ENCODE measurements at places on chromosomes 12 and 14.

GRCh38 chr14:33516898-33517436 lies 433.9 kb downstream of the EGLN3 start:
- no peaks in the 10 kb centered on the region for H3K4me1 ChIP-seq
- no peak for DNase-seq
- H3K27ac ChIP-seq = no peak overlapping the region
- H3K4me3 ChIP-seq = no peak overlapping the region

DNA sequence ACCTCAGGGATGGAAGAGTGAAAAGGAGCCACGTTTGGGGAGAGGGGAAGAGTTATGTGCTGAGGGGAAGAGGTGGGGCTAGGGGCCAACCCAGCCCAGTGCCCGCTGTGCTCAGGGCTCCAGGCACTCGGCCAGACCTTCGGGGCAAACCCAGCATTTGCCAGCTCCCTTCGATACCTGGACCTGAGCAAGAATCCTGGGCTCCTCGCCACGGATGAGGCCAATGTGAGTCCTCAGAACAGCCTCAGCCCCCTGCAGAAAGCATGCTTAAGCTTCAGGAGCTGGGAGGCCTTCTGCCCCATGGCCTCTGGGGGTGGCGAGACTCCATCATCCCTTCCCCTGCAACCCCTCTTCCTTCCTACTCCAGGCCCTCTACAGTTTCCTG lies 5.0 kb downstream of the CARMIL3 start:
- no peak for DNase-seq
- no peaks in the 10 kb centered on the region for H3K4me1 ChIP-seq
- H3K27ac ChIP-seq = no peak overlapping the region
- no peaks in the 10 kb centered on the region for H3K27me3 ChIP-seq
- H3K4me3 ChIP-seq = no peak overlapping the region

DNA sequence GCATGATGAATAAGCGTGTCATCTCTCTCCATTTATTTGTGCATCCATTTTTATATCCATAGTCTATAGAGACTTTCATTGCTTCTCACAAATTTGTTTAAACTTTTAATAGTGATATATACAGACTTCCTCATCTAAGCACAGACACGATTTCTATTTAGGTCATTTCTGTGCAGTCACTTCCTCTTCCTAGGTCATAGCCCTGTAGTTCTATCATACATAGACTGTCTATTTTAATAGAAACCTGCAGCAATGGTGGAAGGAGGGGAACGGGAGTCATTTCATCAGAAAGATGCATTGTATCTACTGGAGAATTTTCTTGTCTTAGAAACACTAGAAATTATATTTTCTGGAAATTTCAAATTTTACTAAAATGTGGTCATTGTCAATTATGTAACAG lies 133.4 kb upstream of the FGD4 start:
- no peak overlapping the region for H3K27ac ChIP-seq
- no peaks in the 10 kb centered on the region for H3K27me3 ChIP-seq
- DNase-seq = no peak
- no peaks in the 10 kb centered on the region for H3K4me1 ChIP-seq
- H3K36me3 ChIP-seq = no peaks in the 10 kb centered on the region
- no peak overlapping the region for H3K4me3 ChIP-seq

- H3K27ac ChIP-seq = no peak overlapping the region
- H3K4me1 ChIP-seq = no peaks in the 10 kb centered on the region
- no peak for DNase-seq
- H3K27me3 ChIP-seq = no peaks in the 10 kb centered on the region
Observed at GRCh38 chr12:3389986-3390385, 101.0 kb upstream of the PRMT8 start.

- H3K27me3 ChIP-seq = no peaks in the 10 kb centered on the region
- no peak for DNase-seq
- H3K4me1 ChIP-seq = peaks cover 13% of the 10 kb centered on the region
- H3K4me3 ChIP-seq = no peak overlapping the region
- peak overlapping the region; percentile 62 for H3K27ac ChIP-seq
Observed at GRCh38 chr14:74942181-74942580, 13.2 kb downstream of the PGF start.

DNA sequence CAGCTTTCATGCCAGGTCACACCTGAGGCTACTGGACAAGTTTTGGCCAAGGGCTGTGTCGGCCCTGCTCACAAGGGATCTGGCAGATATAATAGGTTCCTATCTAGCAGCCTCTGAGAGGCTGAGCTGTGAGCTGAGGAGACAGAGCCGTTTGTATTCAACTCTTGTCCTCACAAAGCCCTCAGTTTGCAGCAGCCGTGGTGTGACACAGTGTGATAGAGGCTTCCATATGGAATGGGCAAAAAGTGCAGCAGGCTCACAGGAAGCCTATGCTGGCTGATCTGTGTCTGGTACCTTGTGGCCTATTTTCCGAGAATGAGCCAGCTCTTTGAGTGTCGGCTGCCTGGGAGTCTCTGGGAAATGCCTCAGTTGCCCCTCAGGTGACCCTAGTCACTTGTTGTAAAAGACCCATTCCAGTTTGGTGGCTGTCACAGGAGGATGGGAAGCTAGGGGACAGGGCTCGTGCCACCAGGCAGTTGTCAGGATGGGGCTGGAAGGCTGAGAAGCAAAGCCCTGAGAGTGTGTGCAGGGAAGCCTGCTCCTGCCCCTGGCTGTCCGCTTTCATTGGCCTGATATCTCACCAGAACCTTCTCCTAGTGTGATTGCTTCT lies 16.1 kb downstream of the VRTN start:
- no peaks in the 10 kb centered on the region for H3K4me1 ChIP-seq
- H3K27me3 ChIP-seq = no peaks in the 10 kb centered on the region
- DNase-seq = no peak
- no peak overlapping the region for H3K27ac ChIP-seq
- H3K4me3 ChIP-seq = no peak overlapping the region

GRCh38 chr12:8996682-8997405 lies 7.5 kb downstream of the KLRG1 start:
- no peaks in the 10 kb centered on the region for H3K36me3 ChIP-seq
- H3K27ac ChIP-seq = no peak overlapping the region
- no peaks in the 10 kb centered on the region for H3K4me1 ChIP-seq

- H3K4me1 ChIP-seq = peaks cover 16% of the 10 kb centered on the region
- H3K36me3 ChIP-seq = peaks cover 4% of the 10 kb centered on the region
- no peak overlapping the region for H3K27ac ChIP-seq
- DNase-seq = no peak
Observed at GRCh38 chr14:89267163-89267562, 149.9 kb downstream of the FOXN3 start.

DNA sequence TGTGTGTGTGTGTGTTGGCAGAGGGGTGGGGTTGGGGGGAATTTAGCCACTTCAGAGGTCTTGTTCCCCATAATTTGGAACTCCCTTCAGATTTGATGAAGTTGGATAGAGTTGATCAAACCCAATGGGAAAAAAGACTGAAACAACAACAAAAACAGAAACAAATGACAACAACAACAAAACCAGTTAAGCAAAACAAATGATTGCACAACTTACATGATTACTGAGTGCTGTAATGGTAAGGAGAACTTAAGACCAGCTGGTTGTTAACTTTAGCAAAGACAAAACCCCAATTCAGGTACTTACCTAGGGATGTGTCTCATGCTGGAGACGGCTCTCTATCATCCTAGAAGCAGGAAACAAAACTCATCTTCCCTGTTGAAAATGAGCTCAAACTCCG lies 107.8 kb upstream of the DDHD1 start:
- H3K27ac ChIP-seq = no peak overlapping the region
- no peaks in the 10 kb centered on the region for H3K4me1 ChIP-seq
- no peaks in the 10 kb centered on the region for H3K36me3 ChIP-seq
- DNase-seq = no peak
- no peak overlapping the region for H3K4me3 ChIP-seq

- peak overlapping the region; percentile 30 for H3K4me3 ChIP-seq
- no peak overlapping the region for H3K27ac ChIP-seq
- no peaks in the 10 kb centered on the region for H3K27me3 ChIP-seq
- no peak for DNase-seq
Observed at GRCh38 chr14:21526672-21527317, 649 bp upstream of the SALL2 start.

- no peak overlapping the region for H3K4me3 ChIP-seq
- no peaks in the 10 kb centered on the region for H3K4me1 ChIP-seq
- H3K36me3 ChIP-seq = no peaks in the 10 kb centered on the region
- no peaks in the 10 kb centered on the region for H3K27me3 ChIP-seq
- DNase-seq = no peak
Observed at GRCh38 chr14:34851395-34851794, 23.8 kb downstream of the BAZ1A start.

DNA sequence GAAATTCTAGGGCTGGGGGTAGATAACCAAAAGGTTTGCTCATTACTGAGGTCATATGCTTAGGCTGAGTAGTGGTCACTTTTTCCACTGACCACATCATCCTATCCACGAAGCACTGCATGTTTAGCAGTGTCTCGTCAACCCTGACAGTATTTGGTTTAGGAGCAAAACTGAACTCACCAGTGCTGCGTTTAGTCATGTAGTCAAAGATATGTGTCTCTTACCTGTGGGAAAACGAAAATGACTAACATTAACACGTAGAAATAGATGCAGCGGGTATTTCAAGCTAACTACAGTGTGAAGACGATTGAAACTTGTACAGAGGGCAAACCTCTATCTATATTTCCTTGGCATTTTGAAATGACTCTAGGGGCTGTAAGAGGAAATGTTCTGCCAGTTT lies 34.6 kb downstream of the MTHFD1 start:
- no peaks in the 10 kb centered on the region for H3K27me3 ChIP-seq
- H3K27ac ChIP-seq = no peak overlapping the region
- H3K4me1 ChIP-seq = no peaks in the 10 kb centered on the region
- H3K36me3 ChIP-seq = peaks cover 23% of the 10 kb centered on the region
- no peak overlapping the region for H3K4me3 ChIP-seq

- H3K36me3 ChIP-seq = no peaks in the 10 kb centered on the region
- H3K4me3 ChIP-seq = no peak overlapping the region
- no peak for DNase-seq
- no peaks in the 10 kb centered on the region for H3K4me1 ChIP-seq
- no peak overlapping the region for H3K27ac ChIP-seq
- H3K27me3 ChIP-seq = no peaks in the 10 kb centered on the region
Observed at GRCh38 chr12:52355176-52355575, 12.1 kb downstream of the KRT85 start.

DNA sequence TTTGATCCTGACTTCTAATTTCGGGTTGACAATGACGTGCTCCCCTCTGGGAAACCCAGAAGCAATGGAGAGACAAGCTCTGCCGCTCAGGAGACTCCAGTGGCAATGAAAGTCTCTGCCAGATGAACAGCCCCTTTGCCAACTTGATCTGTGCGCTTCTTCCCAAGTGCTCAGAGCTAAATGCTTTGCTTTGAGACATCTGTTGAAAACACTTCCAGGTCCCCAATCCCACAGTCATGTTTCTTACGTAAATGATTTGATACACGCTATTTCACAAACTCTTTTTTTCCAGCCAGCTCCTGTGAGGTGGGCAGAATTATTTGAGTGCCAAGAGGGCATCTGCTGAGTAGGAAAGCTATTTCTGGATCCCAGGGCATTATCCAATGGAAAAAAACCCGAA lies 147.6 kb downstream of the RIMBP2 start:
- H3K27ac ChIP-seq = no peak overlapping the region
- H3K4me1 ChIP-seq = no peaks in the 10 kb centered on the region
- no peak overlapping the region for H3K4me3 ChIP-seq
- no peak for DNase-seq

GRCh38 chr12:62192180-62192902 lies 67.9 kb upstream of the USP15 start:
- H3K27me3 ChIP-seq = no peaks in the 10 kb centered on the region
- H3K4me3 ChIP-seq = peak overlapping the region; percentile 9
- peak; percentile 58 for DNase-seq

- no peaks in the 10 kb centered on the region for H3K27me3 ChIP-seq
- H3K36me3 ChIP-seq = no peaks in the 10 kb centered on the region
- no peak overlapping the region for H3K4me3 ChIP-seq
- H3K27ac ChIP-seq = no peak overlapping the region
- H3K4me1 ChIP-seq = peaks cover 13% of the 10 kb centered on the region
Observed at GRCh38 chr14:85527006-85527405, 2.9 kb upstream of the FLRT2 start.

- H3K27me3 ChIP-seq = no peaks in the 10 kb centered on the region
- H3K4me3 ChIP-seq = no peak overlapping the region
Observed at GRCh38 chr12:114291389-114292060, 114.4 kb downstream of the TBX5 start.

DNA sequence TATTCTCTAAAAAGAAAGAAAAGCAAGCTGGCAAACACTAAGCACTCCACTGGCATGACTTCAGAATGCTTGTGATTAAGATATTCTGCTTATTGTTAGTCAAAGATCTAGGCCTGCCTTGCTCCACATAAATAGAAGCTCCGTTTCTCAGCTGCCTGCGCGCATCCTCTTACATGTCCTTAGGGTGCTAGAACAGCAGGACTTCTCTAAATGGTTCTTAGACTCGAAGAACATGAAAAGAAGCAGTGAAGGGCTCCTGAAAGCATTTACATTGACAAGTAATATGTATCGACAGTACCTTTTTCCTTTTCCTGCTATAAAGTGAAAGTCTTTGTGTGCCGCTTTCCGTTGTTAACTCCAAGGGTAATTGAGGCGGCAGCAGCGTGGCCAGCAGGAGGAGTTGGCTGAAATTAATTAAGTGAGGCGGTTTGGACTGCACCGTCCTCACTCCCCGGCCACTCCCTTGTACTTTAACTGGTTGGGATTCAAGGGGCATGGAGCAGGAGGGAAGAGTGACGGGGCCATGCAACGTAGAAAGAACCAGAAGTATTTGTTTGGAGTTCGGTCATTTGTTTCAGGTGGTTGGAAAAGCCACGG lies 34.2 kb upstream of the OTX2 start:
- no peaks in the 10 kb centered on the region for H3K4me1 ChIP-seq
- no peak for DNase-seq
- H3K4me3 ChIP-seq = no peak overlapping the region
- no peaks in the 10 kb centered on the region for H3K36me3 ChIP-seq
- H3K27ac ChIP-seq = no peak overlapping the region

DNA sequence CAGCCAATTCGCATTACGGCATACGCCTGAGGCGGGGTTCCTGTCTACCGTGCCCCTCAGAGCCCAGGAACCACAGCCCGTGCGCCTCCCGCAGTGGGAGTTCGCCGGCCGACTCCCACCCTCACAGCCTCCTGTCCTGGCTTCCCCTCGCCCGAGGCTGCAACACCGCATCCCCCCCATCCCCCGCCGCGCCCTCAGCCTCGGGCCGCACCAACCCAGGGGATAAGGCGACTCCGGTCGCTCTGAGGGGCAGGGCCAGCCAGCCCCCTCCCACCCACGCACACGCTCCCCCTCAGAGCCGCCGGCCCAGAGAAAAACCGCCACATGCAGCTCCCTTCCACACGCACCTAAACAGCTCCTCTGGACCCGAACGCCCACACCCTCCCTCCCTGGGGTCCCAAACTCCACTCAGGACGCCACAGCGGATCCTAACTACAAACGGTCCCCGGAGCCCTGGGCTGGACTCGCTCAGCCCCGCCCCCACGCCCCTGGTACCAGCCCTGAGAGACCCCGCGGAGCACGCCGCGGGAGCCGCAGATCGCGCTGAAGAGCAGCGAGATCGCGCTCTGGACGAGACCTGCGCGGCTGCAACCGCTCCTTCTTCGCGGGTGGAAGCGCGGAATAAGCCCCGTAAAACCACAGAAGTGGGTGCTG lies at the start of gene C14orf39:
C14orf39 (minus strand) TSS at position 466 of the 654 bp plus-strand sequence. CDS start 985 bp downstream, outside the sequence.
- H3K27me3 ChIP-seq = peaks cover 12% of the 10 kb centered on the region
- DNase-seq = no peak
- H3K4me1 ChIP-seq = no peaks in the 10 kb centered on the region
- no peak within 1 kb of the TSS for H3K4me3 ChIP-seq
- H3K27ac ChIP-seq = no peak within 1 kb of the TSS
